ENCODE measurements at places on chromosomes 2 and 18.

GRCh38 chr2:149261692-149262091 lies 68.7 kb upstream of the LYPD6 start:
- no peak for DNase-seq

DNA sequence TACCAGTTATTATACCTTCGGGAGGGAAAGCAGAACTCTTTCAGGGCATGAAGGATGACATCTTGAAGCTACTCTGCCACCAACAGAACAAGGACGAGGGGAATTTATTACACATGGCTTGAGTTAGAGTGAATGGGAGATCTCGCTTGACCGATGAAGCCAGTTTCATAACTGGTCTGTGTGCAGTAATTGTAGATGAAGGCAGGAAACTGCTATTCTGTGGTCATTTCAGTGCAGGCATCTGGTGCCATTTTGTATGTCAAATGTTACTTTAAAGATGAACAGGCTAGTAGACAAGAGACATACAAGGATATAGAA lies 20.5 kb downstream of the GREB1 start:
- DNase-seq = no peak

GRCh38 chr2:207282916-207283315 lies 117.2 kb upstream of the KLF7 start:
- DNase-seq = no peak

GRCh38 chr18:46265196-46266156 lies 161.3 kb downstream of the HAUS1 start:
- DNase-seq = no peak

GRCh38 chr2:9484533-9484932 lies 10.2 kb downstream of the IAH1 start:
- no peak for DNase-seq

DNA sequence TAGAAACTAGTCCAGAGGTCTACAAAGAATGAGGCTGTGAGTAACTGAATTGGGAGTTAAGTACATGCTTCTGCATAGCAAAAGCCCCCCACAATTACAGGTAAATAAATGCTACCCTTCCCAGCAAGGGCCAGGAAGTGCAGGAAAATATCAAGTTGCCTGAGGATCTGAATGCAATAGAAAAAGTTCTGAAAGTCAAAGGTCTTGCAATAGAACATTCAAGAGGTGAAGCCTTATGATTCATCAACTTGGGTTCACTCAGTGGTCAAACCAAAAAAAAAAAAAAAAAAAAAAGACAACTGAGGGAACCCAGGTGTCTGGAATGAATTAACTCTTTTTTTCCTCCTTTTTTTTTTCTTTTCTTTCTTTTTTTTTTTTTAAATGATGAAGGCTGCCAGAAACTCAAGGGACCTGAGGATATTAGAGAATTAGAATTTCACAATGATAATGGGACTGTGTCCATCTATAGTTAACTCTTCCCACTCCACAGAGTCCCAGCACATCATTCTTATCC lies 42.9 kb upstream of the RFX8 start:
- no peak for DNase-seq

DNA sequence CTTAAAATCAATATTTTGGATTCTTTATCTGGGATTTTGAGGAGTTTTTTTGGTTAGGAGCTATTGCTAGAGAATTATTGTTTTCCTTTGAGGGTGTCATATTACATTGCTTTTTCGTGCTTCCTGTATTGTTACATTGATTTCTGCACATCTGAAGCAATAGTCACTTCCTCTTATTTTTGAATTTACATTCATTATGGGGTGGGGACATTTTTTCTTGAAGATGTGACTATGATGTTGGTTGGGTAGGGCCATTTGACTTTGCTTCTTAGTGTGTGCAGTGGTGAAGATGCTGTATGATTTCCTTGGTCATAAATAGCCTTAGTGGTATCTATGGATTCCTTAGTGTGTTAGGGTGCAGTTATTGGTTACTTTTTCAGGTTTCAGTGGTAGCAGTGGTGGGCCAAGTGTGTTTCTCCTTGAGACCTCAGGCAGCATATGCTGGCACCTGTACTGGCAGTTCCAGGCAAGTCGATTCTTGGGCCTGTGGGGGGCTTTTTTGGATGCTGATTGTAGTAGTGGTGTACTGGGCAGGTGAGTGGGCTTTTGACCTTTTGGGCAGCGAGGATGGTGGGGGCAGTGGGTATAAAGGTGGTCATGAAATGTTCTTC lies 61.8 kb downstream of the ARHGAP25 start:
- DNase-seq = no peak

- DNase-seq = no peak
Measured at GRCh38 chr18:39841482-39842365, 2113.3 kb upstream of the PIK3C3 start.

- peak; percentile 48 for DNase-seq
Measured at GRCh38 chr18:42298759-42299675, 344.0 kb downstream of the PIK3C3 start.

DNA sequence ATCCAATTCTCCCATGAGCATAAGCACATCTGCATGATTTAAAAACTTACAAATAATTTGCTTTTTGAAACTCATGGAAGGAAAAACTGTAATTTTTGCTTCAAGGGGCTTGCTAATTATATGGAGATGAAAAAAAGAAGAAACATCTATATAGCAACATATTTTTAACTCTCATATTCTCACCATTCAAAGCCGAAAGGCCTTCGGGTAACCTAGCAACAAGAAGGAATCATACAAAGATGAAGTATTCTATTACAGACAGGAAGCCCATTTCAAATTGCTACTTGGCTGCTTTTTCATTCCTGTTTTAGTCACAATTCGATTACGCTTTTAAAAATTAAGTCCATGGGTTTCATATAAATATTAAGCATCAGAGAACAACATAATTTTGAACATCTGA lies 39.2 kb upstream of the RNU4ATAC start:
- no peak for DNase-seq

GRCh38 chr18:44889111-44889510 lies 208.4 kb downstream of the SETBP1 start:
- DNase-seq = no peak

DNA sequence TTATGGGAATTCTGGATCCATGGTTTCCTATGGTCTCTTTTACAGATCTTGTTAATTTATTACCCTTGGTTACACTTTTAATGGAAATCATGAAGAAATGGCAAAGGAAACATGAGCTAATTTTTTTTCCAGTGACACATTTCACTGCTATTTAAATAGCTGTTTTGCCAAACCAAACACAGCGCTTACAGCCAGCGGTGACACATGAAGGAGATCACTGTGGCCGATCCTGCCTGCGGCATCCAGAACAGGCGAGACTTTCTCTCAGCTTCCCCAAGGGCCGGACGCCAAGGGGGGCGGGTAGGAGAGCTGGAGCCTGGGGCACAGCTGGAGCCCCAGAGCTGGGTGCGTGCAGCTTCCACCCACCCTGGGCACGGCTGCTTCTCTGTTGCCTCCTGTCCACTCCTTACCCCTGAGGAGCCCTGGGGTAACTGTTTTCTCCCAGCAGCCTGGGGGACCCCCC lies 81.4 kb upstream of the PKDCC start:
- no peak for DNase-seq

- DNase-seq = no peak
Measured at GRCh38 chr2:213202011-213202410, 50.6 kb upstream of the IKZF2 start.

GRCh38 chr2:241848761-241849615 lies 9.7 kb downstream of the PDCD1 start:
- DNase-seq = no peak

- DNase-seq = peak; percentile 61
Measured at GRCh38 chr18:13217466-13217961, 1.0 kb upstream of the LDLRAD4 start.

DNA sequence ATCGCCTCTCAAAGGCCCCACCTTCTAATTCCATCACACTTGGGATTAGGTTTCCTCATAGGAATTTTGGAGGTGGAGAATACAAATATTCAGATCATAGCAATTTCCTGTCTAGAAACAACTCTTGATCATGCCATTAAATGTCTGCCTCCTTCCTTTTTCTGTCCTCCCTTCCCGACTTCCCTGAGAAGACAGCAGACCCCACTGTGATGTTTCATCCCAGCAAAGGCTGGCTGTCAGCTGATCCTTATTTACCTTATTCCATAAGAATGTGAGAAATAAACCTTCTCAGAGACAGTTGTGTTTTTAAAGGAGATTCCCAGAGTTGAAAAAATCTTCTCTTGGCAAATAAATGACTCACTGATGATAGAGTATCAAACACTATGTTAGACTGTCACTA lies 133.9 kb downstream of the TDRD15 start:
- no peak for DNase-seq

DNA sequence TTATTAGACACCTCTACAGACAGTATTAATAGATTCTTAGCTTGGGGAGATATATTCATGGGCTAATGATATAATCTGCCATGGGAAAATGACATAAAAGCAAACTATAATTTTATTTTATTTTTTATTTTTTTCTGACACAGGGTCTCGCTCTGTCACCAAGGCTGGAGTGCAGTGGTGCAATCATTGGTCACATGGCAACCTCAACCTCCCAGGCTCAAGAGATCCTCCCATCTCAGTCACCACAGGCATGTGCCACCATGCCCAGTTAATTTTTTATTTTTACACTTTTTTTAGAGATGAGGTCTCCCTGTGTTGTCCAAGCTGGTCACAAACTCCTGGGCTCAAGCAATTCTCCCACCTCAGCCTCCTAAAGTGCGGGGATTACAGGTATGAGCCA lies 39.3 kb downstream of the RTN4 start:
- no peak for DNase-seq

DNA sequence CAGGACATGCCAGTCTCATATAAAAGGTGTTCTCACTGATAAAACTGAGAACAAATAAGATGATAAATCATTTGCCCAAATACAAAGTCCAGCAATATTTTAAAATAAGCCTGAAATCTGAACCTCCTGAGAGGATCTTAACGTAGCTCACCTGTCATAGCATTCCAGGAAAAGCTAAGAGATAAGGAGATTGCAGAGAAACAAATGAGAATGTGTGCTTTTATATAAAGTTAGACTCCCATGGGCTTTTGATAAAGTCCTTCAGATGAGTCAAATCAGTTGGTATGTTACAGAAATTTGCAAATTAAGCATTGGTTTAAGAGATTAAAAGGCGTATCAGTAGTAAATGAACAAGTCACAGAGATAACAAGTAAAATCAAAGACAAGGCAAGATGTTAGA lies 452.9 kb upstream of the CHAC2 start:
- no peak for DNase-seq

GRCh38 chr18:68916734-68917133 lies 118.9 kb downstream of the CCDC102B start:
- no peak for DNase-seq

DNA sequence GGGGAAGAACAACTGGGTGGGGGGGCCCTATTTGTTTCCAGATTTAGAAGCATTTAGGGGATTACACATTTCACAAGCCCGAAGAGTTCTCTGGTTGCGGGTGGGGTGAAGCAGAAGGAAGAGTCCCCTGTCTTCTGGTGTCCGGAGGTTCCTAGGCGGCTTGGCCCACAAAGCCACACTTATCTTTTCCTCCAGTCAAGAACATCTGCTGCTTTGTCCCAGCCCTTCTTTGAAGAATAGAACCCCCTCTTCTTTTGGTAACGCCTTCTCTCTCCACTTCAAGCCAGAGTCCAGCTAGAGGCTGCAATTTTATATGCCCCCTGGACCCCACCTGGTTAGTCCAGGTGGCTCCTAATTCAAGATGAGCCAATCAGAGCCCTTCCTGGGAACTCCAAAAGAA lies 15.8 kb downstream of the BOLA3 start:
- no peak for DNase-seq

DNA sequence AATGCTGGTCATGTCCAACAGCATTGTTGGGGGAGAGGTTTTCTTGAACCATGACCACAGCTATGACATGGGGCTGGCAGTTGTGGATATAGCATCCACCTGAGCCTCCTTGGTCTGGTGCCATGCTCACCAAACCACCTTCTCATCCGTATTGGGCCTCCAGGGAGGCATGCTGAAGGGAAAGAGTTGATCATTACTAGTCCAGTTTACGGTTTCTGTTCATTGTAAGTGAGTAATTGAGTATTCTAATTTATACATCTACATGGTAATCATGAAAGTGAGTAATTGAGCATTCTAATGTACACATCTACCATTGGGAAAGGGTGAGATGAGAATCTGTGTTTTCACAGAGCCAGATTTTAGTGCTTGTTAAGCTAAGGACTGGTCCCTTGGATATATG lies 6.8 kb downstream of the TMEM87B start:
- DNase-seq = no peak

- DNase-seq = no peak
Measured at GRCh38 chr2:17272170-17272569, 246.1 kb downstream of the RAD51AP2 start.

DNA sequence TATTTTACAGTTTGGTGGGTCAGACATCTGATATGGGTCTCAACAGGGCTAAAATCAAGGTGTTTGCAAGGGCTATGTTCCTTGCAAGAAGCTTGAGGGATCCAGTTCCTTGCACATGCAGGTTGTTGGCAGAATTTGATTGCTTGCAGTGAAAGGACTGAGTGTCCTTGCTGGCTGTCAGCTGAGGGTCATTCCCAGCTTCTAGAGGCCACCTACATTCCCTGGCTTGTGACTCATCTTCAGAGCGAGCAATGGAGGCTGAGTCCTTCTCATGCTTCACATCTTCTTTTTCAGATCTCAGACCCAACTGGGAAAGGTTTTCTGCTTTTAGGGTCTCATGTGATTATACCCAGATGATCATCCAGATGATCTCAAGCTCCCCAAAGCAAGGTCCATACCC lies 12.4 kb downstream of the MEX3C start:
- no peak for DNase-seq

DNA sequence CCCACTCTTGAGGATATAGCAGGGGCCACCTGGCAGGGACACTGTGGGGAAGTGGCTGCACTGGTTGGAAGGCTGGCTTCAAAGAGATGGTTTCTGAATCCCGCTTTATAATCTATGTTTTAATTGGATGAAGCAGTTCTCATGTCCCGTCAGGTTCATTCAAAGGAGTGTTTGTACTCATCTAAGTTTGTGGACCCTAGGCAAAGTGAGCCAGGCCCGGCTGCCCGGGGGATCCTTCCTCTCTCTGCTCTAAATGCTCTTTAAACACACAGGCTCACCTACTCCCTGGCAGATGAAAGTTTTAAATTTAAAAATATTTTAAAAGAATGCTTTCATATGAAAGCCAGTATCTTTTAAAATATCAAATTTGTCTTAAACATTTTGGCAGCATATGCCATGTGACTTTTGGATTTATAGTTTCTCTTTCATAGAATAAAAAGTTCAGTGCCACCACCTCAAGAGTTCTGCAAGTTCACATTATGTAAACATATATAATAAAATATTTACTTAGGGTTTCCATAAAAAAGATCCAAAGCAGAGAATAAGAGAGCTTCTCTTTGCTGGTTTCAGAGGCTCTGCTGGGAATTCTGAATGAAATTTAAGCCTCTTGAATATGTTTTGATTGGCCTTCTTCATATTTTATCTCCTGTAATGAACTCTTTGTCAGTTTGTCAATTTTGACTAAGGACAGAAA lies 143.5 kb upstream of the ALPP start:
- no peak for DNase-seq

Measured in activated naive CD4-positive, alpha-beta T cell treated with anti-CD3 and anti-CD28 coated beads, Interleukin-2, amount 50 U/mL, for 16 hours (primary cell).